ENCODE measurements at places on chromosomes 11 and 22.

DNA sequence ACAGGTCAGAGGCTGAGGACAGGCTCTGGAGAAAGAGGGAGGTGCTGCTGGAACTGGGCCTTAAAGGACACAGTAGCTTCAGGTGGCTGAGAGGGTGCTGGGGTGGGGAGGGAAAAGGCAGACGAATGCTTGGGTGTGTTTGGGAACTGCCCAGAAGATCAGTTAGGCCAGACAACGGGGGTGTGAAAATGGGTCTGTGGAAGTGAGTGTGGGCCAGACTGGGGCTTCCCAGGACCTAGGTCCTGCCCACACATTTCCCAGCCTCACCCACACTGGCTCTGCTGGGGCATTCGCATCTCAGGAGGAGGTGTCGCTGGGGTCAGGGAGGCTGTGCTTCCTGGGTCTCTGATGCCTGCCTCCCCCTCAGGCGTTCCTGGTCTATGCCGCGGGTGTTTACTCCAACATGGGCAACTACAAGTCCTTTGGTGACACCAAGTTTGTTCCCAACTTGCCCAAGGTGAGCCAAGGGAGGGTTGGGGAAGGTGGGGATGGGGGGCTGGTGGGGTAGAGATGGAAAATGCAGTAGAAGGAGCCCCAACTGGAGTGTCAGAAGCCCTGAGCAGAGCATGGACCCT lies 4.7 kb downstream of the DPP3 start:
- DNase-seq, result no peak

- DNase-seq, result no peak
Observed at GRCh38 chr11:73453562-73453961, 77.4 kb downstream of the RELT start.

DNA sequence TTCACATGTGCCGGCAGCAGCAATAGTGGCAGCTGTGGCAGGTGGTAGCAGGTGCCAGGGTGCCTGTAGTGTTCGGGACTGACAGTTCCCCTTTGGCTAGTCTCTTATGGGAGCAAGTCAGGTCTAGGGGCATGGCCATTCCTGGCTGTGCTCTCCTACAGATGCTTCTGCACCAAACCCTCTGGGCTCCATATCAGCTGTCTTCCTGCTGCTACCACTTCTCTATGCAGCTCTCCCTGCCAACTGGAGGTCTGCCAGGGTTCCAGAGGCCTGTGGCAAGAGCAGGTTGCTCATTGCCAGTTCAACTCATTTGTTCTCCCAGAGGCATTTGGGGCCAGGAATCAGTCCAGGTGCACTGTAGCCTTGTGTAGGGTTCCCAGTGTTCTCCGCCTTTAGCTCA lies 473.7 kb downstream of the JRKL start:
- DNase-seq, result no peak

GRCh38 chr11:102320679-102321078 lies 3.4 kb downstream of the BIRC3 start:
- no peak for DNase-seq

DNA sequence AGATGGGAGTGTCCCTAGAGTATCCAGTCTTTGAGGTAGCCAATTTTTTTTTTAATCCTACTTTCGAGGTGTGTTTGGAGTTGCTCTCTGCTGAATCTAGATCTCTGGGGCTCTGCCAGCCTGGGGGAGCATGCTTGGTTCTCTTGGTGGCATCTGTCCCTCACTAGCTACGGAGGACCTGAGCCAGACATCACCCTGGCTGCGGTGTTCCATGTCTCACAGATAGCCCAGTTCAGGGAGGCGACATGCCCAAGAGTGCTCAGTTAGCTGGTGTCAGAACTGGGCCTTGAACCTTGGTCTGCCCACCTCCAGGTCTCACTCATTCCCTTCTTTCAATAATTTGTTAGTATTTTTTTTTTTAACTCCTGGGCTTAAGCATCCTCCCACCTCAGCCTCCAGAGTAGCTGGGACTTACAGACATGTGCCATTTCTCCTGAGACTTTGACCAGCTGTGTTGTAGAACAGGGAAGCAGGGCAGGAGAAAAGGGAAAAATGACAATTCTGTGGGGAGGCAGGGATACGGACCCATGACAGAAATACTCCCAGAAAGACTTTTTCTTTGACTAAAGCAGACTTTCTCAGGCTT lies 621 bp downstream of the HMOX1 start:
- no peak for DNase-seq
